ENCODE measurements at places on chromosomes 5 and 9.

DNA sequence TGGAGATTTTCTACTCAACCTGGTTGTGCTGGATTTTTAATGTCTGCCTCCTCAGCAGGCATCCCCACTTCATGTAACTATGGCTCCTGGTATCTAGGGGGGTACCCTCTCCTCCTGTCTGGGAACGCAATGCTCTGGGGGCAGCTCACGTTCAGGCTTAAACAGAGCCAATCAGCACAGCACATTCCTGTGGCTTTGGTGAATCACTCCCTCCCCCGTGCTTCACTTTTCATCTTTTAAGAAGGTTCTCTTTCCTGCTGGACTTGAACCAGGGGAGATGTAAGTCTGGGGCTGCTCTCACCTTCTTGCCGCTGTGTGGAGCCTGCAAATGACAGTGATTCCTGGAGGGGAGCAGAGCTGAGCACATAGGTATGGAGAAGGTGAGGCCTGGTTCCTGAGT is 101.2 kb downstream of the MSX2 start:
- no peak for DNase-seq

- DNase-seq = no peak
Measured at GRCh38 chr9:3809724-3810123, 283.9 kb upstream of the RFX3 start.

DNA sequence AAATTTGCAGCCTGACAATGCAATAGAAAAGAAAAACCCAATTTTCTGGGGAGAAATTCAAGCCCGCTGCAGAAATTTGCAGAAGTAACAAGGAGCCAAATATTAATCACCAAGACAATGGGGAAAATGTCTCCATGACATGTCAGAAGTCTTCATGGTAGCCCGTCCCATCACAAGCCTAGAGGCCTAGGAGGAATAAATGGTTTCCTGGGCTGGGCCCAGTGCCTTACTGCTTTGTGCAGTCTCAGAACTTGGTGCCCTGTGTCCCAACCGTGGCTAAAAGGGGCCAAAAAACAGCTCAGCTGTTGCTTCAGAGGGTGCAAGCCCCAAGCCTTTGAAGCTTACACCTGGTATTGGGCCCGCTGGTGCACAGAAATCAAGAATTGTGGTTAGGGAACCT is 23.6 kb upstream of the EGFLAM start:
- no peak for DNase-seq

DNA sequence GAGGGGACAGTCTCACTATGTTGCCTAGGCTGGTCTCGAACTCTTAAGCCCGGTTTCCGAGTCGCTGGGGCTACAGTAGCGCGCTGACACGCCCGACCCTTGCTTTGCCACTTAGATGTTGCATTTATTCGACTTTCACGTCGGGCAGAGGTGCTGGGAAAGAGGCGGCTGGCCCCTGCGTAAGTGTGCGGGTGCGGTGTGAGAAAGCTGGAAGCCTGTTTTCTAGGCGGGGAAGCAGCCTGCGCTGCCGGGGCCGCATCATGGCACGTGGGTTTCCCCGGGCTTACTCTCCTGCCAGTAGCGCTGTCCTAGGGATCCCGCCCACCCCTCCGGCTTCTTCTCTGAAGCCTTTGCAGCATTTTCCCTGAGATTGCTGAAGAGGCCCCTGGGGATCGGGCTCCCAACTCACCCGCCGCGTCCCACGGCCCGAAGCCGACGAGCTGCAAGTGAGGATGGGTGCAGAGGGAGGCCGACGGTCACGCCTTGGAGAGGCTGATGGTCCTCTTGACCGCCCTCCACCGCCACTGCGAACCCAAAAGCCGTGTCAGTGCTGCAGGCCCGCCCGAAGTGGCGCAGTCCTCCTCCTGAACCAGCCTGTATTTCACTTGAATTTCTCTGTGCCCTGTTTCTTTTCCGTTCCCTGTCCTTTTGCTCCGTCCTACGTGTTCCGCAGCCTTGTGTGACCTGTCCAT is 5.8 kb upstream of the TRIM41 start:
- DNase-seq = peak; percentile 82

- DNase-seq = no peak
Measured at GRCh38 chr5:172361566-172362238, 78.1 kb upstream of the UBTD2 start.
